Peyer's patch (tissue), 4 donors: ENCODE measurements at places on chromosomes 4 and X. TPM values are rescaled to one million over a fixed set of nuclear protein-coding genes. Genes with fewer than 3 reads are reported as not detected.

The CENPVL2 gene
- not detected for total RNA-seq

The LRCH2 gene
- total RNA-seq, result 2.4 TPM

DNA sequence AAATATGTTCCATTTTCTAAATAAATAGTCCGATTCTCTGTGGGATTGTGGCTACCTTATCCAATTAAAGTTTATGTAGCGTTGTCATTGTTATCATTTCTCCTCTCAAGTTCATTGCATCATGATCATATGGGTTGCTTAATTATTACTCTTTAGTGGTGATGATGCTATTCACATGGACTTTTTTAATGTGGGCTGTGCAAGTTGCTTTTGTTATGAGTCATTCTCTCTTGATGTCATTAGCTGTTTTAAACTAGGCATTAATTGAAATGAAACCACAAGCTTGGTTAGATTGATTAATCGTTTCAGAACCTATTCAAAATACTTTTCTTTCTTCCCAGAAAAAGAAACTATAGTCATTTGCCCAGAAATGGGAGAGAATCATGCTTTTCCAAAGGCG lies 38.2 kb downstream of the NHS start:
- no peak for DNase-seq

The SMC1A gene
- total RNA-seq, result 43.3 TPM

- DNase-seq, result no peak
Observed at GRCh38 chr4:47367761-47368160, 95.7 kb downstream of the COMMD8 start.

DNA sequence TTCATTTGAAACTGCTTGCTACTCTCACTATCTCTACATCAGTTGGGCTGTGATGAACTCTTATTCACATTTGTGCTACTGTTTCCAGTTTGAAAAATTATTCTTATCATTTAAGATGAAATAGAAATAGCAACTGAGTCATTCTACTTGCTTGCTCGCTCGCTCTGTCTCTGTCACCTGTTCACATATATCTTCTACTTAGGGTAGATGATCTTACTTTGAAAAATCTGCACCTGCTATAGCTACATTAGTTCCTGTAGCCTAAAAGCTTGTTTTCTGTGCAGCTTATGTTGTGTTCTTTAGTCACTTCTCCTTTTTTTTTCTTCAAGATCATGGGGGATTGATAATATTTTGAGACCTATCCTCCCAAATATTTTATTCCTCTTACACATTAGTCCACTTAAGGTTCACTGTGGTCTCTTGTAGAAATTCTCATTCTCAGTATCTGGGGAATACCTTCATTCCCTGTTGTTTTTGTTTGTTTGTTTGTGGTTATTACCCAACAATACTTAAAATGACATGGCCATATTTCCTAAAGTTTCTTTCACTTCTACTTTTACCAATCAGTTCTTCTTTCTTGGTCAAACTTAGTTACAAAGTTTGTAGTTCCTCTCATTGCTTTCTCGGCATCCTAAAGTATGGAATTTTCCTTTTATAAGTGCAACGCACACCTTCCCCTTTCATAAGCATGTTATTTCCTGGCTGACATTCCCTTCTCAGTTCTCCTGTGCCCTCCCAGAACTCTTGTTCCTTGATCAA lies 36.5 kb downstream of the CLCN5 start:
- no peak for DNase-seq

The F9 gene
- not detected for total RNA-seq

GRCh38 chr4:124432500-124432899 lies 280.0 kb downstream of the ANKRD50 start:
- no peak for DNase-seq

The NEUROG2 gene
- not detected for total RNA-seq

- no peak for DNase-seq
Observed at GRCh38 chrX:67574696-67575095, 30.9 kb downstream of the AR start.

The RBM46 gene
- total RNA-seq, result not detected

GRCh38 chrX:106331606-106332005 lies 163.5 kb downstream of the PWWP3B start:
- no peak for DNase-seq

DNA sequence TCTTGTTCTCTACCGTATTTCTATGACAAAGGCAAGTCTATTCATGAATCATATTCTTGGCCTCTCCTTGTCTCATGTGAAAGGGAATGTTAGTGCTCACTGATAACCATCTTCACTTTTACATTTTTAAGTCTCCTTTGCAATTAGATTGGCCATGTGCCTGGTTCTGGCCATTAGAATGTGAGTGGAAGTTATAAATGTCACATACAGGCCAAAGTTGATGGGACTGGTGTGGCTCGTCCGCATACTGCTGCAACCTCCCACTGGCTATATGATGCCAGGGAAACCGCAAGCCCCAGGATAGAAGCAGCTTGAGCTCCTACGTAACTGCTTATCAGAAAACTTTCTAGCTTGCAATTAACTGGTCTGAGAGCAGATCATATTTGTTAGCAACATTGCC lies 86.1 kb downstream of the MAGEC1 start:
- no peak for DNase-seq

GRCh38 chr4:23422878-23423277 lies 467.0 kb downstream of the PPARGC1A start:
- DNase-seq, result no peak

The P2RY4 gene
- total RNA-seq, result 1.7 TPM

GRCh38 chr4:28723371-28723770 lies 1862.7 kb downstream of the STIM2 start:
- no peak for DNase-seq

GRCh38 chr4:60019180-60019579 lies 1180.9 kb upstream of the ADGRL3 start:
- no peak for DNase-seq

DNA sequence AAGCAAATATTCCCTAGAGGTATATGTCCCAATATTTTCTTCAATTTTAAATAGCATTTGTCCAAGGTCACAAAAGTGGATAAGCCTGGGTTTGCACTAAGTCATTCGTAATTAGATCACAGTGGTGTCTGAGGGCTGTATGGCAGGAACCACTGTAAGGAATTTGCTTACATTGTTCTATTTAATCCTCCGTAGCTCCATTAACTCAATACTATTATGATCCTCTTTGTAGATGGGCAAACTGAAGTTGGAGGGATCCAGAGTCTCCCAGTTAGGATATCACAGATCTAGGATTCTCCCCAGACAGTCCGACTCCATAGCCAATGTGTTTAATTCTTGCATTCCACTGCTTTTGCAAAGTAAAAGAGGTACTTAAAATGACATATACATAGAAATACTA lies 242.7 kb upstream of the DCAF8L1 start:
- DNase-seq, result no peak
